ENCODE measurements at places on chromosomes 4 and X. TPM values are rescaled to one million over a fixed set of nuclear protein-coding genes. Genes with fewer than 3 reads are reported as not detected.

Gene HELT
- not detected for total RNA-seq

Gene NALF2
- 0.09 TPM for total RNA-seq

Gene GPR101
- total RNA-seq: not detected

Gene F8A3
- 1.3 TPM for total RNA-seq

Gene ZNF157
- total RNA-seq: not detected

Gene CFAP47
- total RNA-seq: not detected

Gene ITM2A
- 14.5 TPM for total RNA-seq

Gene HAUS3
- total RNA-seq: 10.4 TPM

Gene SLC38A5
- 69.0 TPM for total RNA-seq

Gene FGFR3
- total RNA-seq: 1.4 TPM

Gene FAM156B
- 10.1 TPM for total RNA-seq

Gene NXF2
- total RNA-seq: not detected

Gene ANAPC10
- 21.7 TPM for total RNA-seq

Gene GAGE12H
- not detected for total RNA-seq

Gene SYP
- total RNA-seq: 0.28 TPM

Gene DUSP21
- total RNA-seq: not detected

Gene PLAC8
- 0.09 TPM for total RNA-seq

Gene FGF13
- total RNA-seq: 0.09 TPM

Gene RAB9A
- 16.7 TPM for total RNA-seq

All from endothelial cell of coronary artery (primary cell).